Activated T-helper 2 cell treated with anti-CD3 and anti-CD28 coated beads, Interferon-gamma antibody, Interleukin-2, Interleukin-4, amounts not matched to agents 10 μg/mL and 5 μg/mL and 100 μg/mL, durations not matched to agents 14 hours and 24 hours and 36 hours (primary cell): ENCODE measurements at places on chromosomes 6 and 20. TPM values are rescaled to one million over a fixed set of nuclear protein-coding genes. Genes with fewer than 3 reads are reported as not detected.

DNA sequence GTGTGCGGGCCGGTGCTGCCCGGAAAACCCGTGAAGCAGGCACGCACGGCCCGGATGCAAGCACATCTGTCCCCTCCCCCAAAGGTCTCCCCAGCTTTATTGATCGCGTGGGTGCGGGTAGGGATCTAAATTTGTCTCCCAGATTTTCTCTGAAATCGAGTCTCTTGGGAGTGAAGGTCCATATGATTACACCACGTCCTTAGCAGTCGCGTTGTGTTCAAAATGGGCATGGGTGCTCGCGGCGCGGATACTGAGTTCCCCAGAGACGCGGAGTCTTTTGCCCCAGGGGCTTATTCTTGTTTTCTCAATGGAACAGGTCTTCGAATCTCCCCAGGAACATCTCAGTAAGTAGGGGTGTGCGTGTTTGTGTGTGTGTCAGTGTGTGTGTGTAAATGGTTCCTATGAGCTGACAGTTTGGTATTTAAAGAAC, 2.8 kb upstream of the ZNF292 start:
- H3K36me3 ChIP-seq: peaks cover 17% of the 10 kb centered on the region
- H3K4me3 ChIP-seq: peak overlapping the region; percentile 93
- H3K27ac ChIP-seq: peak overlapping the region; percentile 99
- H3K27me3 ChIP-seq: peaks cover 13% of the 10 kb centered on the region
- DNase-seq: no peak
- peaks cover 34% of the 10 kb centered on the region for H3K4me1 ChIP-seq

- no peaks in the 10 kb centered on the region for H3K36me3 ChIP-seq
- no peak overlapping the region for H3K27ac ChIP-seq
- H3K27me3 ChIP-seq: no peaks in the 10 kb centered on the region
- no peak for DNase-seq
- H3K4me3 ChIP-seq: no peak overlapping the region
Measured at GRCh38 chr6:162705736-162706135, 21.8 kb downstream of the PRKN start.

GRCh38 chr6:134020071-134020470, 32.4 kb downstream of the SLC2A12 start:
- H3K4me3 ChIP-seq: no peak overlapping the region
- no peaks in the 10 kb centered on the region for H3K36me3 ChIP-seq
- H3K27ac ChIP-seq: no peak overlapping the region

The ZNF165 gene
- 0.34 TPM in 2 replicates for total RNA-seq

DNA sequence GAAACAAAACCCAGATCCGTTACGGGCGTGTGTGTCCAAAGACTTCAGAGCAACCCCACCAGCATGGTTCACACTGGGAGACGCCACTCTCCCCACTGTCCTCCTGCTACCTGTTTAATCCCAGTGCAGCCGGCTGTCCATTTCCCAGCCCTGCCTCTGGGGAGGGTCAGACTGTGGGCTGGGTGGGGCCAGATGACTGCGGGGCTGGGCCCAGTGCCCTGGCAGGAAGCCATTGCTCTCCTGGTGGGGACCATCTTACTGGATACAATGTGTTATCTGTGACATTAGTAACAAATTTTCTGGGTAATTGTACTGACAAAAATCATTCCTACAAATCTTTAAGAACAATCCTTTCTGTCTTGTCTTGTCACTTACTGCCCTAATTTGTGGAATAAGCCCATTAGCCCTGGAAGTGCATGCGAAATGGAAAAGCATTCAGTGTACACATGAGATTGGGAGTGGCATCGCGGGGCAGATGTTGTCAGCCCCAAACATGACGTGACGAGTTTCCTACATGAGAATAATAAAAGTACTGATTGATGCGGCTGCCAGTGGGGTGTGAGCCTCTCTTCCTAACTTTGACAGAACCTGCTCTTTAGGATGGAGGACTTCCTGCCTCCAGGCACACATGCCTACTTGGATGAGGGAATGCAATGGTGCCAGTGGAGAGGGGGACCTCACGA, 37.9 kb upstream of the PCMTD2 start:
- no peak for DNase-seq
- no peaks in the 10 kb centered on the region for H3K27me3 ChIP-seq
- H3K36me3 ChIP-seq: no peaks in the 10 kb centered on the region
- no peak overlapping the region for H3K4me3 ChIP-seq
- H3K27ac ChIP-seq: no peak overlapping the region

- no peaks in the 10 kb centered on the region for H3K36me3 ChIP-seq
- no peak overlapping the region for H3K27ac ChIP-seq
- no peak overlapping the region for H3K4me3 ChIP-seq
- peaks cover 22% of the 10 kb centered on the region for H3K4me1 ChIP-seq
- peaks cover 15% of the 10 kb centered on the region for H3K27me3 ChIP-seq
- DNase-seq: no peak
Measured at GRCh38 chr20:8398263-8399051, 266.4 kb downstream of the PLCB1 start.

GRCh38 chr6:138371452-138371711, 6.3 kb upstream of the SMIM28 start:
- peaks cover 24% of the 10 kb centered on the region for H3K27me3 ChIP-seq
- H3K4me3 ChIP-seq: no peak overlapping the region
- H3K36me3 ChIP-seq: no peaks in the 10 kb centered on the region
- H3K4me1 ChIP-seq: peaks cover 2% of the 10 kb centered on the region
- no peak for DNase-seq

The FARS2 gene
- 18.4 and 19.7 TPM in 2 replicates for total RNA-seq

- DNase-seq: no peak
- H3K36me3 ChIP-seq: no peaks in the 10 kb centered on the region
- H3K4me3 ChIP-seq: no peak overlapping the region
- H3K4me1 ChIP-seq: peaks cover 15% of the 10 kb centered on the region
- no peak overlapping the region for H3K27ac ChIP-seq
Measured at GRCh38 chr6:105495515-105495914, 92.6 kb upstream of the PREP start.

- H3K27ac ChIP-seq: no peak overlapping the region
- H3K4me3 ChIP-seq: no peak overlapping the region
- H3K27me3 ChIP-seq: no peaks in the 10 kb centered on the region
- H3K36me3 ChIP-seq: no peaks in the 10 kb centered on the region
- no peak for DNase-seq
- peaks cover 22% of the 10 kb centered on the region for H3K4me1 ChIP-seq
Measured at GRCh38 chr6:132731086-132731485, 17.2 kb upstream of the VNN1 start.
